ENCODE measurements at places on chromosomes 5 and 9.
A peak's percentile ranks its signal among the peaks of the same experiment; 100 is the strongest.

DNA sequence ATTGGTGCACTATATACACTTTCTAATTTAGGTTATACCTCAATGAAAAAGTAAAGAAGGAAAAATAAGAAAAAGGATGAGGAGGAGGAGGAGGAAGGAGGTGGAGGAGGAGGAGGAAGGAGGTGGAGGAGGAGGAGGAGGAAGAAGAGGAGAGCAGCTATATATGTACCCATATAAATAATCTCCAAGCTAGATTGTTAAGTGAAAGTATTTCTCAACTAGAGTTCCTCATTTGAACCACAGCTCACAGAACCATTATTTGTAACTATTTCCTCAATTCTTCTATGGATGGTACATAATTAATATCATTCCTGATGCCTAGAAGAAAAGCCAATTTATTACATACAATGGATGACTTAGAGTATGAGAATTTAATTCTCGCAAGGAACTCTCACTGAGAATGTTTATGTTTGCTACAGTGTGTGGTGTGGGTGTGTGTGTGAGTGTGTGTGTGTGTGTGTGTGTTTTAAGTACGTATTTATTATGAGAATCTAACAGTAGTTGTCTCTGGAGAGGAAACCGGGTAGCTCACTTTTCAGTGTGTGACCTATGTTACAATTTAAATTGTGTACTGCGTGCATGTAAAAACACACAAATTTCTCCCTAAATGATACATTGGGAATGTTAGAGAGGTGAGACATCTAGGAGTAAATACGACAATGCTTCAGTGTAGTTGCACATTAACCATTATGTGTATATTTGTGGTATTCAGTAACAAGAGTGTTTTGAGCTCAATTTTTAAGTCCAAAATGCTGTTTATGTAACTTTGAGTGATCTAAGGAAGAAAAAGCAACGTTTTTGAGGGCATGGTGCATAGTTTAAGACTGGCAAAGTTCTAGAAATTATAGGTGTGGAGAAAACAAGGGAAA, 20.2 kb upstream of the NREP start:
- no peak for DNase-seq

DNA sequence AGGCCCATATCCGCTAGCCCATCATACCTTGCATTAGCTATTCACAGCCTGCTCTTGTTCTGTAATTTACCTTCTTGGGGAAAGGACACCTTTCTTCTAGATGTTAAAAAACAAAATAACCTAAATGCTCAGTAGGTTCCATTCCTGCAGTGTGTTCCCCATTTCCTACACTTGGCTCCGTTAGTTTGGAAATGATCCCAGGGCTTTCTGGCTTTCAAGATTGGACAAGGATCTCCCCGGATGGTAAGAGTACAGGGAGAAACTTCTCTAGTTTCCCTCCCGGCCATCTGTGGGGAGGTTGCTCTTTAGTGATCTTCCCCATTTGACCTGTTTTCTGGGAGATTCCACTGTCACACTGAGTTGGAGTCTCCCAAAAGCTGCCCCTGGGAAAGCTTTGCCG, 27.3 kb upstream of the STC2 start:
- no peak for DNase-seq

DNA sequence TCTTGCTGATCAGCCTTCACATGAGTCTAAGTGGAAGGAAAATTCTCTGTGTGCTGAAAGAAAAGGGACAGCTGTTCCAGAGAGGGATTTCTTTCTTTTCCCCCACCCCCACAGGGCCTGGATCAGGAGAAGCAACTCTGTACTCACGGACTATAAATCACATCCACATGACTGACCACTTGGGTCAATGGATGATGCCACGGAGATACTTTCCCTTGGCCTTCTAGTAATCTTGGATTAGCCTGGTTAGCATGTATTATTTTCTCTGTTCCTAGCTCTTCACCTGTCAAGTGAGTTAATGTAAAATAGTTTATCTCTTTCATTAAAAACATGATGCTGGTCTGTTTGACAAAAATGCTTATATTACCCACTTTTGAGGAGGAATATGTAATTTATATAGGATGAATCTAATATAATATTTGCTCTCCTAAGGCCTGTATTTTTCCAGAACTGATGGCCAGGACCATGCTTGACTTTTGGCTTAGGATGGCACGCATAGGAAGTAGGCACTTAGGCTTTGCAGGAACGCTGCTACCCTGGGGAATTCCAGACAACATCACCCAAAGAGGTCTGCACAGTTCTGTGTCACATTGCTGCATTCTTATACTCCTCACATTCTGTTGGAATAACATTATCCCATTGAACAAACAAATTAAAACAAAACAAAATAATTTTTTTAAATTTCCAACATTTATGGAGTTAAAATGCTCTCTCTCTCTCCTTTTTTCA, 892.1 kb downstream of the TLE1 start:
- no peak for DNase-seq

DNA sequence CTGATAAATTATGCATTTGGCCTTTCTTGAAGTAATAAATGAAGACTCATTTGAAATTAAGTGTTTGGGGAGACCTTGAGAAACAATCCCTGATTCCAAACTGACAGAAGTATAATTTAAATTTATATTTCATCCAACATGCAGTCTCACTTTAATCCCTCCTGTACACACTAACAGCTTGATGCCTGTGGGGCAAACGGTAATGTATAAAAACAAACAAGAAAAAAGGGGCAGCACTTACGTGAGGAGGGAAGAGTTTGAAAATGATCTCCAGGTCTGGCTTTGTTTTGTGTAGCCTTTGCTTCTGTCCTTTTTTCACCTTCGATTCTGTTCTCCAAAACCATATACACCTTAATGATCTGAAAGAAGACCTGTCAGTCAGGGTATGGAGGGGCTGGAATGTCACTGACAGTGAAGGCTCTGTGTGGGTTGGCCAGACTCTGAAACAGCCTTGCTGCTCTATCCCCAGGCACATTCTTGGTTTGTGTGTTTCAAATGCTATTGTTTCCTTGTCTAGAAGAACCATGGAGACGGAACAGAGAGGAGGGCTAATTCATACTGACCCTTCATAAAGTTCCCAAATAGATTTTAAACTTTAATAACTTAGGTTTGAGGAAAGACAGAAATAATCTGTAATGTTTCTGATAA, 338.2 kb upstream of the WWC1 start:
- DNase-seq = no peak

DNA sequence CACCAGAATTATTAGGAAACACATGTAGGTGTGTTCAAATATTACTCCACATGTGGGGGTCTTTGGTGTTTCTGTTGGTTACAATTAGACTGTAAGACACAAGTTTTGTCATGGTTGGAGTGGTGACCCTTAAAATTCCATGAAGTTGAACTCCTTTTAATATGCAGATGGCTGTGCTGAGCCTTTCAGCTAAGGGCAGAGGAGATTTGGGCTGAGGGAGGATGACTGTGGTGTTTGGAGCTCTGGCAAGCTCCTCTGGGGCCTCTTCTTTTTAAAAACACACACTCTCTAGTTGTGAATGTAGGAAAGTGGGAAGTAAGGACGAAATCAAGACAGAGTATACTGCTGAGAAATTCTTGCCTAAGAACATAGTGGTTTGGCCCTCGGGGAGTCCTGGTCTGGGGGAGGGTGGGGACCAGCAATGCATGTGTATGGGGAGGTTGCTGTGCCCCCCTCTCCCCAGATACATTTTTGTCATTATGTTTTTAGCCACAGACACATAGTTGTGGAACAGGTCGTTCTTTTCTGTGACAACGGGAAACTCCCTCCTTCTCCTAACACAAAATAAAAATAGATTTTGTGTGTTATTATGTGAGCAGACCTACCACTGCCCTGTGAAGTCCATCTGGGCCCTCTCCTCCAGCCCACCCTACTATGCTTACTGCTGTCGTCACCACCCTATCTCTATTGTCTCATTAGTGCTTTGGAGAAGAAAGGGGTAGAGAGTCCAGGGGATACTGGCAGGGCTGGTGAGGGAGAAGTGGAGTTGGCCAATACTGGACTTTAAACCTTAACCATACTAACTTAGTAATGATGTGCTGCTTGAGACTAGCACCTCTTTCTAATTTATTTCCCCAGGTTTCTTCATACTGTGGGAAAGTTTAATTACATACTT, 10.0 kb downstream of the SMARCA2 start:
- DNase-seq = no peak

- DNase-seq = no peak
Measured at GRCh38 chr9:91420501-91421127, 3.0 kb downstream of the NFIL3 start.

DNA sequence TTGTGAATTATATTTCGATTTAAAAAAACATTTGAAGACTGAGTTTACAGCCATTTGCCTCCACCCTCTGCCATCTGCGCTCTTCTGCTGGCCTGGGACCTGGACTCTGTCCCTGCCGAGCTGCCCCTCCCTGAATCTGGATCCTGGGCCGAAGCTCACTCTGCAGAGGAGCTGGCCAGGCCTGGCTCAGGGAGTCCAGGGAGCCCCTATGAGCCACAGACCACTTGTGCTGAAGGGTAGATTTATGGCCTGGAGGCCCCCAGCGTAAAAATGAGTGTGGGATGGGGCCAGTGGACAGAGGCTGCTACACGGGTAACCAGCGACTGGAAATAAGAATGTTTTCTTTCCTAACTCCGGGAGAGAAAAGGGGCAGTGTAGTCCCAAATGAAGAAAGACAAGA, 129.8 kb downstream of the FGF18 start:
- no peak for DNase-seq

- DNase-seq = no peak
Measured at GRCh38 chr5:89034588-89034987, 151.6 kb upstream of the MEF2C start.

GRCh38 chr5:60668686-60669304, 31.2 kb downstream of the DEPDC1B start:
- no peak for DNase-seq

- DNase-seq = no peak
Measured at GRCh38 chr5:2466966-2467365, 284.5 kb downstream of the IRX2 start.

- no peak for DNase-seq
Measured at GRCh38 chr9:108478431-108479332, 377.1 kb downstream of the ACTL7B start.

DNA sequence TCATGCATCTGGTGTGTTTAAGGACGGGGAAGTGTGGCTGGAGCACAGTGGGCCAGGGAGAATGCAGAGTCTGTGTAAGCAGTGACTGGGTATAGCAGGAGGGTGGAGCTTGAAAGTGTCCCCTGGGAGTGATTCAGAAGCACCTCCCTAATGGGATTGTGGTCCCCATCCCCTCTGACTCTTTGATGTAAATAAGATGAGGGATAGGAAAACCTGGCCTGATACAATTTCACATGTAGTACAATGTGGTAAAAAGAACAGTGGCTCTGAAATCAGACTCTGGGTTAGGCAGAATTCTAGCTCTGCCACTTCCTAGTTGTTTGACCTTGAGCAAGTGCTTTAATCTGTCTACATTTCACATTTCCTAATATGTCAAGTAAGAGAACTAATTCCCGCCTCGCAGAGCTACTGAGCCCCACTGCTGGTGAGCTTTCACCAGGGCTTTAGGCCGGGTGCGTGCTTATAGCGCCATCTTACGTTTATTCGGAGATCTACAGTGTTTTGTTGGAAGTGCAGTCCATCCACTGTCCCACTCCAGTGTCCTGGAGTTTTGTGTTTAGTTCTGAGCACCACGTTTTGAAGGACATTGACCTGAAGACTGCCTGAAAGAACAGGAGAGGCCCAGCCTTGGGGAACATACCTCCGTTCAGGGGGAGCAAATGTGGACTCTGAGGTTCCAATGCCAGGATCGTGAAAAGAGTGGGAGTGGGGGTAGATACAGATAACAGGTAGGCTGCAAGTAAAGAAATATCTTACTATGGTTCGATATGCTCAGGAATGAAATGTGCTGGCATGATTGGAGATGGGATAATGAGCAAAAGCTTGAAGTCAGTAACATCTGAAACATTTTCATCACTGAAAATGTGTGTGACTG, 51.2 kb upstream of the TESK1 start:
- peak; percentile 69 for DNase-seq

- no peak for DNase-seq
Measured at GRCh38 chr9:86525182-86525581, 171.0 kb upstream of the TUT7 start.

- DNase-seq = no peak
Measured at GRCh38 chr5:160333721-160334120, 21.4 kb upstream of the CCNJL start.

- DNase-seq = no peak
Measured at GRCh38 chr9:109767404-109767803, 12.6 kb upstream of the PALM2AKAP2 start.

GRCh38 chr9:69433392-69433791, 108.4 kb downstream of the ENTREP1 start:
- no peak for DNase-seq

DNA sequence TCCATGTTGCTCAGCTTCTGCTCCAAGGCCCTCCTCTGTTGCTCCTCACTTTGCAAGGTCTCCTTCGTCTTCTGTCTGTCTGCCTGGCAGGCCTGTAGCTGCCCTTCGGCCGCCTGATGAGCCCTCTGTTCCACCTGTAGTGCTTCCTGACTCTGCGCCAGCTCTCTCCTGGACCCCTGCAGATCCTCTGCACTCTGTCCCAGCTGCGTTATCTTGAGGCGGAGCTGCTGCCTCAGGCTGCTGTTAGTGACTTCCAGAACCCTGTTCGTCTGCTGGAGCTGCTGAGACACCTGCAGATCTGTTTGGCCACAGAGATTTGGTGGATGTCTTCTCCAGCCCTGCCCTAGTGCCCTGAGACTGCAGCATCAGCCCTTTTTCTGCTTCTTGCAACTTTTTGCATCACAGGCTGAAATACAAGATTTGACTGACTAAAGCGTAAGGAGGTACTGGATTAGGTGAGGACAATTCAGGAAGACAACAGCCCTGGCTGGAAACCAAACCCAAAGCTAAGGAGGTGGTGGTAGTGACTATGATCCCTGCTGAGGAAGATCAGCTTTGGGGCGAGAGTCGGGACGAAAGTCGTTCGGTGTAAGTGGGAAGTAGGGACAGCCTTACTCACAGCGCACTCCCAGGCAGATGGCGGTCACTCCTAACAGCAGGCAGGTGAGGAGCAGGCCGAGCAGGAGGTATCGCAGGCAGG, 2.1 kb downstream of the CD72 start:
- DNase-seq = no peak

DNA sequence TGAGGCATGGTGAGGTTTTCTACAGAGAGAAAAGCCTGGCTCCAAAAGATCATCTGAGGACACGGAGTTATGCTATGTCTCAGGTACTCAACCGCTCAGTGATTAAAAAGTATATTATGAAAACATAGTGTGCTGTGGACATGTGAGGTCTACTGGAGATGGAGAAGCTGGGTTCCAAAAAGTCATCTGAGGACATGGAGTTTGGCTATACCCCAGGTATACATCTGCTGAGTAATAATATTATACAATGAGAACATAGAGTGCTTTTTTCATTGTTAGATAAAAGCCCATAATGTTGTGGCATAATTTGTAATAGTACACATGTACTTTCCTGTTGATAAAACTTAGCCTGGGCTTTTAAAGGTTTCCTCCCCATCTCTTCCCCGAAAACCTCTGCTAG, 70.7 kb upstream of the SHISAL2B start:
- no peak for DNase-seq

DNA sequence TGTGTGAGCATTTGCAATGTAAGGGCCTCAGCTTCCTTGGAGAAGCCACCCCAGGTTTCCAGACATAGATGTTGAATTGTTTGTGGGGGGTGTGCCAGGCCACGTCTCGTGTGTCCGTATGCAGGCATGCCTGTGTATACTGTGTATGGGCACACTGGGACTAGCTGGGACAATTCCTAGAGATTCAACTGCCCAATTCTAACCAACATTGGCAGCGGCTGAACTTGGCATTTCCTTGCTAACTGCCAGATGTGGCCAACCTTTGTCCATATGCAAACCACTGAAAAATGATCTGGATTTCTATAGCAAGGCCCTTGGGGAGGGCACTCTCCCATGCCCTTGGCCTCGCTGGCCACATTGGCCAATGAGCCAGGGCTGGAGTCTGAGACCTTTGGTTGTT, 50.3 kb downstream of the SAR1B start:
- DNase-seq = no peak
